ENCODE measurements at places on chromosomes 13 and 19. TPM values are rescaled to one million over a fixed set of nuclear protein-coding genes. Genes with fewer than 3 reads are reported as not detected.

ZNF681 gene
- total RNA-seq, result 1.1 TPM

RFPL4AL1 gene
- not detected for total RNA-seq

IFNL1 gene
- total RNA-seq, result not detected

PSG1 gene
- total RNA-seq, result under 0.01 TPM

SYT3 gene
- not detected for total RNA-seq

CYP4F12 gene
- total RNA-seq, result 0.39 TPM

NCAN gene
- total RNA-seq, result under 0.01 TPM

LYL1 gene
- 0.73 TPM for total RNA-seq

All from subcutaneous preadipocyte (primary cell).